ENCODE measurements at places on chromosomes 2 and 18. TPM values are rescaled to one million over a fixed set of nuclear protein-coding genes. Genes with fewer than 3 reads are reported as not detected.
A peak's percentile ranks its signal among the peaks of the same experiment; 100 is the strongest.

DNA sequence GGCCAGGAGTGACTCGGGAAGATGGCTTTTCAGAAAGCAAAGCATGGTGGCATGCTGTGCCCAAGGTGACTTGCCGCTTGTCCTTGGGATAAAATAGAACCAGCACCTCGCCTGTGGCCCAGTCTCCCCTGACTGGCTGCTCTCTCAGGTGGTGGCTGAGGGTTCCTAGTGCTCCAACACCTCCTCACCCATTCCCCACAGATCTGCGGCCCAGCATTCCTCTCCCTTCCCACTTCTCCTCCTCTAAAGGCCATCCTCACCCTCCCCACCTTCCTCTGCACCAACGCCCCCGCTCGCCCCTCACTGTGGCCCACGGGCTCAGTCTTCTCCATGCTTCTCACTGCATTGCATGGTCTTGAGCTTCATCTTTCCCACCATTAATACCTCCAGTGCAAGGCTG, 132.4 kb downstream of the PXDN start:
- no peak for DNase-seq
- no peaks in the 10 kb centered on the region for H3K4me1 ChIP-seq

Gene CD207
- not detected for total RNA-seq

- no peaks in the 10 kb centered on the region for H3K27me3 ChIP-seq
- no peak overlapping the region for H3K27ac ChIP-seq
- no peak overlapping the region for H3K4me3 ChIP-seq
These were observed 7.3 kb downstream of the CEP192 start for GRCh38 chr18:12998332-12999060.

GRCh38 chr2:224650815-224651439, 65.2 kb downstream of the CCDC195 start:
- no peak overlapping the region for H3K27ac ChIP-seq
- H3K36me3 ChIP-seq = no peaks in the 10 kb centered on the region
- H3K4me3 ChIP-seq = no peak overlapping the region
- peak; percentile 32 for DNase-seq
- H3K27me3 ChIP-seq = no peaks in the 10 kb centered on the region

GRCh38 chr2:53018825-53019425, 748.7 kb upstream of the CHAC2 start:
- no peaks in the 10 kb centered on the region for H3K36me3 ChIP-seq
- H3K27me3 ChIP-seq = no peaks in the 10 kb centered on the region
- no peak overlapping the region for H3K27ac ChIP-seq
- no peaks in the 10 kb centered on the region for H3K4me1 ChIP-seq
- no peak for DNase-seq
- H3K4me3 ChIP-seq = no peak overlapping the region

- H3K27ac ChIP-seq = no peak overlapping the region
- no peaks in the 10 kb centered on the region for H3K36me3 ChIP-seq
- H3K4me1 ChIP-seq = no peaks in the 10 kb centered on the region
- H3K27me3 ChIP-seq = no peaks in the 10 kb centered on the region
These were observed 63.1 kb upstream of the SPATS2L start for GRCh38 chr2:200243441-200243840.

- no peak overlapping the region for H3K27ac ChIP-seq
- no peak overlapping the region for H3K4me3 ChIP-seq
- H3K36me3 ChIP-seq = no peaks in the 10 kb centered on the region
These were observed 86.1 kb downstream of the GBX2 start for GRCh38 chr2:236082061-236082460.

DNA sequence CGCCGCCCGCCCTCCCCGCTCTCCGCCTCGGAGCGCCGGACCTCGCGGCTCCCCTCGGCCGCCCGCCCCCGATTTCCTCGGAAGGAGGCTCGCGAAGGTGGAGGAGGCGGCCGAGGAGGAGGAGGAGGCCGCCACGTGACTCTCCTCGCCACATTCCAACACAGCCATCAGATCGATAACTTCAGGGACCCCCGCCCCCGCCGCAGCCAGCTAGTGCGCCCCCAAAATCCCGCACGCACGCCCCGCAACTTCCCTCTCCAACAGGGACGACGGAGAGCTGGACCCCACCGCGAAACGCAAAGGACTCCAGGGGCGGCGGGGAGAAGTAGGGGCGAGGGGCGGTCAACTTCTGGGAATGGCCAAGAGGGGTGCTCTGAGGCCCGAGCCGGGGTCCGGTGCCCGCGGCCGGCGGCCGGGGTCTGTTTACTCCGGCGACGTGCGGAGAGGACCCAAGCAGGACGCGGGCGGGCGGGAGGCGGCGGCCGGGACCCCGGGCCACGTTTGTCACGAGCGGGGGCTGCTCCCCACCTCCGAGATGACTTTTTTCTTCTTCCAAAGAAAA, 2.0 kb downstream of the ZNF521 start:
- no peak for DNase-seq
- peaks cover 10% of the 10 kb centered on the region for H3K4me1 ChIP-seq
- H3K36me3 ChIP-seq = no peaks in the 10 kb centered on the region
- H3K4me3 ChIP-seq = peak overlapping the region; percentile 35
- H3K27me3 ChIP-seq = peaks cover 19% of the 10 kb centered on the region

DNA sequence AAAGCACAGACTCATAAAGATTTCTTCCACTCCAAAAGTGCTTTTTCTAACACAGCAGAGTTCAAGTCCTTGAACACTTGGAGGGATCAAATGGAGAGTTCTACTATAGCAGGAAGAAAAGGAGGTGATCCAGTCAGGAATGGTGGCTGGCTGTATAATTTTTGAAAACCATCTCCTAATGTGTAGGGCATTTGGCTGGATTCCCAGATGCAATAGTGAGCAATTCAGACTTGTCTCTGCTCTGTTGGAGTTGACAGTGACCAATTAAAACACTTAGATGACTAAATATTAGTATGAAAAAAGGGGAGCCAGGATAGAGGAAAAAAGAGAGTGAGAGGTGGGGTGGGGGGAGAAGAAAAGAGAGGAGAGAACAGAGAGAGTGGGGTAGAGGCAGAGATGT, 5.3 kb upstream of the G6PC2 start:
- H3K27ac ChIP-seq = no peak overlapping the region
- H3K27me3 ChIP-seq = no peaks in the 10 kb centered on the region
- peaks cover 1% of the 10 kb centered on the region for H3K4me1 ChIP-seq
- H3K36me3 ChIP-seq = no peaks in the 10 kb centered on the region
